ENCODE measurements at places on chromosomes 11 and 22.

GRCh38 chr11:1746511-1746931, 3.9 kb downstream of the IFITM10 start:
- no peak for DNase-seq

DNA sequence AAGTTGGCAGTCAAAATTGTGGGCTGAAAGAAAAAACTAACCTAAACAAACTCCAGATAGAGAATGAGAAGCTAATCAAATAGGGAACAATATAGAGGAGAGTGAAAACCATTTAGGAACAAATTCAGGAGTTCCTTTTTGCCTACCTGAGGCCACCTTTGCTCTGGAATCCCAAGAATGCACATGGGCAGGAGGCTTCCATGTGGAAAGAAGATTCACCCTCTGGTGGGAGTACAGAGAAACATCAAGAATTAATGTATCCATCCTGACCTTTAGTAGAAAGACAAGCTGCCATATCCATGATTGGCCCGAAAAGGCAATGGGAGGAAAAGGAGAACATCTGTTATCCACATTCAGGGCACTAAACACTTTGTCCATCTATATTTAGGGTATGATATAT, 35.0 kb upstream of the MRGPRX1 start:
- no peak for DNase-seq

DNA sequence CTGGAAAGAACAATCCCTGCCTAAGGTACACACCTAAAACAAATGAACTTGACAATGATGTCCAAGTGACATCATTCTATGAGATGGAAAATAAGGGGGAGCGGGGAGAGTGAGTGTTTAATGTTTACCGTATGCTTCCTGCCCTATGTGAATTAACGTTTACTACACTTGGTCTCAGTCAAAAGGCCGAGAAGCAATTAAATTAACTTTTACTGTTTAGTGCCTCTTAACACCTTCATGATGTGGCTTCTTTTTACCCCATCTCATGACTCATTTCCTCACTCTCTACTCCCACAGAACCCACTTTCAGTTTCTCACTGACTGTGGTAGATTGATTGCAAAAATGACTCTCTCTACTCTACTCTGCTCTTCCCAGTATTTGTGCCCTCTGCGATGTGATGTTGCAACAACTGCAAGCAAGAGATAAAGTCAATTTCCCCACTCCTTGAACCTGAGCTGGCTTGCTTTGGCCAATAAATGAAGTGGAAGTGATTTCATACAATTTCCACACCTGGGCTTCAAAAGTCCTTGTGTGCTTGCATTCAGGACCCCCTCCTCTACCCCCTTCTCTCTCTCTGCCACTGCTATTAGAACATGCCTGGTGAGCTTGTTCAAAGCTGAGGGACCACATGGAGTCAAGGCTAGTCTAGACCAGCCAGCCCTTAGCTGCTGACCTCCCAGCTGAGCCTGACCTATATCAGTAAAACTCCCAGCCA, 11.6 kb upstream of the ALKBH3 start:
- DNase-seq, result no peak

DNA sequence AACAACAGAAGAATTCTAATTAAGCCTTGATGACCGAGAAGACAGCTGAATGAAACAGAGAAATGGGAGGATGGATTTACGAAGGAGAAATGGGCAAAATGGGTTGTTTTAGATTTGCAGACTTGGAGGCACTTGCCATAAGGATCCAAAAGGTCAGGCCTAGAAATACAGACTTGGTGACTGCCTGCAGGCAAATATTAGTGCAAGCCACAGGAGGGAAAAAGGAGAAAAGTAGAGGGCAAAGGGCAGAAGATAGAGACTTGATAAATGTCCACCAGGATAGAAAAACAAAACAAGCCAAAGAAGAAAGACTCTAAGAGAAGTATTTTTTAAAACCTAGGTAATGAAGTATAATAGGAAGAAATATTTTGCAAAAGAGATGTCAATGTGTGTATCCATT, 13.1 kb downstream of the CCDC34 start:
- DNase-seq, result no peak

- DNase-seq, result no peak
Observed at GRCh38 chr11:78083021-78083420, 3.4 kb upstream of the NDUFC2 start.

GRCh38 chr11:102014756-102015155, 32.5 kb upstream of the CFAP300 start:
- no peak for DNase-seq

GRCh38 chr11:64826578-64827450, 16.5 kb upstream of the MEN1 start:
- no peak for DNase-seq

- DNase-seq, result peak; percentile 74
Observed at GRCh38 chr22:31248138-31248745, 36.1 kb downstream of the LIMK2 start.

DNA sequence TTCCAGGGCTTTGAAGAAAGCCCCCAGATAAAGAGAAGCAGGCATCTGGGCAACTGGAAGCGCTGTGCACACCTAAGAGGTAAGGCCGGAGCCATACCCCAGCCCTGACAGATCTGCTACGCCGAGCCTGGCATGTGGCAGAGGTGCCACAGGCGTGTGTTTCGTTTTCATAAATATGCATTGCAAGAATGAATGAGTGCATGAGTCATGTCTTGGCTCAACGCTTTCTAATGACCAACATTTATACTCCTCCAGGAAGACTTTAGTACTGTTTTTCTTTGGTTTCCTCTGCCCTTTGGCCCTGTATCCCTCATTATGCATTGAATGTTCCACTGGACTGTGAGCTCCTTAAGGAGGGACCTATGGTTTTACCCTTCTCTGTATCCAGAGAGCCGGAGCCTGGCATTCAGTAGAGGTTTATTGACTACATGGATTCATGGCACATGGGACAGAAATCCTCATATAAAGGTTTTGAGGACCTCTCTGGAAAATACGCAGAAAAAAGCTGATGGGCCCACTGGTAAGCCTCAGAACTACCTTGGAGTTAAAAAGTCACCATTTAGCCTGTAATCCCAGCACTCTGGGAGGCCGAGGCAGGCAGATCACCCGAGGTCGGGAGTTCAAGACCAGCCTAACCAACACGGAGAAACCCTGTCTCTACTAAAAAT, 38.9 kb upstream of the CSNK2A3 start:
- DNase-seq, result no peak

- no peak for DNase-seq
Observed at GRCh38 chr11:104057908-104058307, 21.5 kb downstream of the DDI1 start.

GRCh38 chr11:8091721-8092120, 10.7 kb downstream of the TUB start:
- DNase-seq, result no peak

GRCh38 chr22:29689880-29690213, 30.0 kb upstream of the CABP7 start:
- no peak for DNase-seq

DNA sequence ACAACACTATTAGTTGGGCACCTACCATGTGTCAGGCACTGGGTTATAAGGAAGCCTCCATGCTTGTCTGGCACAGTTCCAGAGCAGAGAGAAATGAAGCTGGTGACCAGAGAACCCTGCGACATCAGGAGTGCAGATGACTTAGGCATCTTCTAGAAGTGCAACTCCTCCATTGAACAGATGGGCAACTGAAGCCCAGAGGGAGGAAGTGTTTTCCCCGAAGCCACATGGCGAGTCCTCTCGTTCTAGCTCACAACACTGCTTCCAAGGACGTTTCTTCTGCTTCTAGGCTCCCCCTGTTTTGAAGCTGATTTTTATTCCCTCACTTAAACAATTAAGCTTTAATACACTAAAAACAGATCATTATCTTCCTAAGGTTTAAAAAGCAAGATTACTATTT, 109.8 kb upstream of the SYT13 start:
- DNase-seq, result no peak

GRCh38 chr11:110798201-110798900, 86.1 kb upstream of the ARHGAP20 start:
- DNase-seq, result no peak

GRCh38 chr11:84173078-84173477, 886.9 kb upstream of the CCDC90B start:
- DNase-seq, result no peak

GRCh38 chr11:103585911-103586310, 450.5 kb upstream of the DDI1 start:
- no peak for DNase-seq

DNA sequence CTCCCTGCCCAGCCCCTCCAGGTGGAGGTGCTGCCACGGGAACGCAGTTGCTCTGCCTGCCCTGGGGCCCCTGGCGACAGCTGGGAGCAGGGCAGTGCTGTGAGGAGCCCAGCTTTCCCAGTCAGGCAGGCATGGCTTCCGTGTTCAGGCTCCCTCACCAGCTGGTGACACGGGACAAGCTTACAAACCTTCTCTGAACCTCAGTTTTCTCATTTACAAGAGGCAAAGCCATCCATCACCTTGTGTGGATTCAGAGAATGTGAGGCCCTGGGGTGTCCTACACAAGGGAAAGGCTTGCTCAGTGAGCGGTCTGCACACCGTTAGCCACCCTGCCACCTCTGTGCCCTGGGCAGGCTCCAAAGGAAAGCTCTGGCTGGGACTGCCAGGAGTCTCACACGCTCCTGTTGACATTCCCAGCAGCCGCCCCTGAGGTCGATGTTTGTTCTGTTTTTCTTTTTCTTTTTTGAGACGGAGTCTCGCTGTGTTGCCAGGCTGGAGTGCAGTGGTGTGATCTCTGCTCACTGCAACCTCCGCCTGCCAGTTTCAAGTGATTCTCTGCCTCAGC, 23.5 kb downstream of the SUN2 start:
- no peak for DNase-seq

DNA sequence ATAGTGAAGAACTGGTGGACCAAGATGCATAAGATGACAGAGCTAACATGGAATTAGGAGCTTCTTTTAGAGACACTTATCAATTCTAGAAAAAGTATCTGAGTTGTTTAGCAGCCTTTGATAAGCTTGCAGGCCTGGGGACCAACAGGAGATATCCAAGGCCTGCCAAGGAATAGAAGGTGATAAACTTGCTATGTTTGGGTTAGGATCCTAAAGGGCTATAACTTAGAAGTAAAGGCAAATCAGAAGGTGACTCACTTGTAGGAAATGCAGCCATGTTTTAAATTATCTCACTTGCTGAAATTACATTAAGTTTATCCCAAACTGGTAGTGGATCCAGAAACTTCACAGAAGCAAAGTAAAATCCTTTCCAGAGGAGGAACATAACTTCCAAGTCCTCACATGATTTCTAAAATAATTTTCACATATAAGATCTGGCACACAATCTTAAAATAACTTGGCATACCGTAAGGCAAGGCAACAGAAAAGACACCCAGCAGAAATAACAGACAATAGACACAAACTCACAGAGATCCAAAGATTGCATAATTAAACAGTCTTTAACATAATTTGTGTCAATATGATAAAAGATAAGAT, 69.6 kb upstream of the TEAD1 start:
- DNase-seq, result no peak

GRCh38 chr11:13278609-13279486, 1.3 kb downstream of the BMAL1 start:
- no peak for DNase-seq

GRCh38 chr22:43474161-43475101, 62.6 kb downstream of the MPPED1 start:
- no peak for DNase-seq

GRCh38 chr22:36360011-36360410, 27.8 kb downstream of the MYH9 start:
- DNase-seq, result no peak

DNA sequence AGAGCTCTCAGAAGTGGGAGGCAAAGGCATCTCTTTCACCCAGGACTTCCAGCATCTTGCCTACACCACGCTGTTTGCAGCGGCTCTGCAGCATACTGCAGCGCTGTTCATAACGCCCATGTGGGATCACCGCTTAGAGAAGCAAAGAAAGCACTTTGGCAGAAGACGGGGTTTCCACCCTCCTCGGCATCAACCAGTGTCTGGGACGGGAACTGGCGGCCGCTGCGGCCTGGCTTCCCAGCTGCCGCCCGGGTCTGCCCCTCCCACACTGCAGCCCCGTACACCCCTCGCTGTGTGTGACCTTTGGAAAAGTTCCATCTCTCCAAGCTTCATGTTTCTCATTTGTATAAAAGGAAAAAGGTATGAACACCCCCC, 545 bp upstream of the TIRAP start:
- DNase-seq, result no peak

GRCh38 chr11:15286465-15286864, 171.7 kb downstream of the INSC start:
- no peak for DNase-seq

- no peak for DNase-seq
Observed at GRCh38 chr11:44243595-44244343, 66.2 kb downstream of the ALX4 start.

DNA sequence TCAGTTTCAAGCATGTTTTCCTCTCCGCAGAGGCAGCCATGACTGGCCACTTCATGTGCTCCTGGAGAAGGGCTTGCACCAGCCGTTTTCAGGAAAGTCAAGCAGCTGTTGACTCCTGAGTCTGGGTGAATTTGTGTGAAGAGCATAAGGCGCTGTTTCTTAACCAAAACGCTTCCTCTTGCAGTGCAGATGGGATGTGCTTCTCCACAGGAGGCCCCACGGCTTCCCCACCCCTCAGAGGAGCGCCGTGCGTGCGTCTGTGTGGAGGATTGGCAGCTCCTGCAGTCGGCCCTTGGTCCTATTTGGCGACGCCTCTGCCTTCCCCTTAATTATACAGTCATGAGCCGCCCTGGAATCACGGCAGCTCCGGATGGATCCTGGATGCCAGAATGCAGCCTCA, 54.1 kb upstream of the B3GAT1 start:
- DNase-seq, result no peak
